ENCODE measurements at places on chromosomes 2 and 18.

- DNase-seq = no peak
Measured at GRCh38 chr2:48790407-48791170, 35.1 kb upstream of the LHCGR start.

DNA sequence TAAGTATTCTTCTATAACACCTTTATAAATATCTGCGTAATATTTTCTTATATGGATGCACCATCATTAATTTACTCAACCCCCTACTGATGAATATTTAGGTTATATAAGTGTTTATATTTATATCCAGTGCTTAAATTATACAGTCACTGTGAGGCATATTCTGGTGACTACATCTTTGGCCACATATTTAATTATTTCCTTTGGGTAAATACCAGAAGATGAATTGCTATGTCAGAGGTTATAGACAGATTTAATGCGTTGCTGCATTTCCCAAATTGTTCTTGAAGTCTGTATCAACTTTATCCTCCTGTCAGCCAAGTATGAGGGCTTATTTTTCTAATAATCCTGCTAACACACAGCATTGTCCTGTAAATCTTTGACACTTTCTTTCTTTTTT lies 18.7 kb downstream of the DYSF start:
- DNase-seq = no peak

DNA sequence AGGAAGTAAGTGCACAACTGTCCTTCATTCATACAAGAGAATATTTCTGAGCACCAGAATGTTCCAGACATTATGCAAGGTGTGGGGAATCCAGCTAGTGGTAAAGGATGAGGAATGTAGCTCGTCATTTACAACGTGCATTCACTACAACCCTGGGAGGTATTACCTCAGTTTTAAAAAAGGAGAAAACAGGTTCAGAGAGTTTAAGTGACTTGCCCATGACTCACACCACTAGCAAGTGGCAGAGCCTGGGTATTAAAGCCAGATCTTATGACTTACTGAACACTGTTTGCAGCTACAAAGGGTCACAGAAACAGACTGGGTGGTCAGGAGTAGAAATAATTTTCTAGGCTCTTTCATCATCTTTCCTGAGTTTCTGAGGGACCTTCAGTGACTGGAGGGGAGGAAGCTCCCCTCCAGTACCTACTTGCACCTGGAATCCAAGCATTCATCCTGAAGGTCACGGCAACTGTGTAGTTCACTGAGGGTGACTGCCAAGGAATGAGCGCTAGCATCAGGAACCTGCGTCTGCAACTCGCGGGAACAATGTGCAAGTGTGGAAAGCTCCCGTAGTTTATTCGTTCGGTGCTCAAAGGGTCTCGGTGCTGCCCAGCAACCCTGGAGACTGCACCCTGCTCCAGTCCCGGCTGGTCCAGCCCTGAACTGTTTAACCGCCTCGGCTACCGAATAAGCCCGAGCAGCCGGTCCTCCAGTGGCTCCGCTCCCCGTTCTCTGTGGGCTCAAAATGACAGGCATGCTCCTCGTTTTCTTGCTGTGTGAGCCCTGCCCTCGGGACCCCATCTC lies 647 bp downstream of the CCDC121 start:
- peak; percentile 95 for DNase-seq

GRCh38 chr18:75247611-75248421 lies 37.2 kb downstream of the TSHZ1 start:
- DNase-seq = peak; percentile 62

- DNase-seq = no peak
Measured at GRCh38 chr2:60957643-60958042, 59.9 kb upstream of the PEX13 start.

DNA sequence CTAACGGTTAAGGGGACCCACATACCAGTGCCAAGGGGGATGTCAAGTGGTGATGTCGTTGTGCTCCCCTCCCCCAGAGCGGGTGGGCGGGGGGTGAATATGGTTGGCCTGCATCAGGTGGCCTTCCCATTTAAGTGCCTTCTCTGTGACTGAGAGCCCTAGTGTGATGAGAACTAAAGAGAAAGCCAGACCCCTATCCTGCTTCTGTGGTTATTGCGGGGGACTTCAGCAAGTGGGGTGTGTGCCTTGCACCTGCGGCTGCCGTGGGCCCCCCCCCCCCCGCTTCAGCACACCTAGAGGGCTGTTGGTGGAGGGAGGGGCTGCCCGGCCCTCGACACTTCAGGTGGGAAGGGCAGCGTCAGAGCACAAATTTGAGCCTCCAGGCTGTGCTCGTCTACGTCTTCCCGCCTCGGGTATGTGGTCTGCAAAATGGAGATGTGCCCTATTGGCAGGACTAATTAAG lies 6.1 kb downstream of the CTDSP1 start:
- DNase-seq = no peak

- no peak for DNase-seq
Measured at GRCh38 chr18:48932822-48933510, 17.8 kb downstream of the SMAD7 start.

- DNase-seq = peak; percentile 56
Measured at GRCh38 chr2:191916826-191917225, 69.9 kb upstream of the CAVIN2 start.

DNA sequence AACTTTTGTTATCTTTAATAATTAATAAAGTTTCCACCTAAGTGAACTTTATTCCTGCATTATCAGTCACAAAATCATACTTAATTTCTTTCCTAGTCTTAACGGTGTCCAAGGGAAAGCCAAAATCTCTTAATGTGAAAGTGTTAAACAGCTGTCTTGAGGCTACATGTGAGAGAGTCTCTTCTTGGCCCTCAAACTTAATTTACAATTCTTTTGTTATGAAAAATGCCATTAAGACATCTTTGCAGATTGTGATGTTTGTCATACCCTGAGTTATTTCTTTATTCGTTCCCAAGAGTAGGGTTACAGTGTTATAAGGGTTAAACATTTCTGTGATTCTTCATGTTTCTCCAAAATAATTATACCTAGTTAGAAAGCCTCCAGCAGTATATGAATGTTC lies 64.6 kb downstream of the ANKRD12 start:
- DNase-seq = no peak

- no peak for DNase-seq
Measured at GRCh38 chr2:105856581-105856980, 111.9 kb downstream of the NCK2 start.

DNA sequence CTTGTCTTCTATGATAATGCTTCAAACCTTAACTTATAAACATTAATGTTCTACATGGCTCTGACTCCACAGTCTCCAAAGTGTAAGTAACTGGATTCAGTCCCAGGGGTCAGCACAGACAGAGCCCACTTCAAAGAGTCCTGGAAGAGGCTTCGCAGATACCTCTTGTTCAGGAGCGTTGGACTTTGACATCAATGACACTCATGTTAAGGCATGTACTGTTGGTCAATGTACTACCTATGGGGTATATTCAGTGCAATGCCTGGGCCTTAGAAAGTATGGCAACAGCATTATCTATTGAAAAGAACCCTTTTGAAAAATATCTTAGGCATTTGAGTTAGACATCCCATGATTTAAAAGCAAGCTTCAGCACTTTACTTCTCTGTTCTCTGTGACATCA lies 143.1 kb downstream of the GRB14 start:
- no peak for DNase-seq

Measured in fibroblast of mammary gland (primary cell).